ENCODE measurements at places on chromosomes 3 and 15.
A peak's percentile ranks its signal among the peaks of the same experiment; 100 is the strongest.

GRCh38 chr15:25985165-25985564 is 122.0 kb upstream of the ATP10A start:
- DNase-seq = no peak

DNA sequence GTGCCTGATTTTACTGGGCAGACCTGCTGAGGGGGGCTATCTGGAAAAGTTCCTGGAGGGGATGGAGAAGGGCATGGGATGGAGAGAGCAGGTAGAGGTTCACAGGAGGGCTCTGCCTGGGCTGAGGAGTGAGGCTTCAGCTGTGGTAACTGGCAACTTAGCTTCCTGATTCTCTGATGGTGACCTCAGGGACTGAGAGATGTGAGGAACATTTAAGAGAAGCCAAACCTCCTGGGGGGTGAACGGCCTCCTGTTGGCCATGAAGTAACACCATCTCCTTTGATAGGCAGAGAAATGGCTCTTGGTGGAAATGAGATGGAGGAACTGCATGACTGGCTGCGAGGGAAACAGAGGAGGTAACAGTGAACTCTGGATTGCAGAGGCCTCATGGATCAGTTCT is 97.3 kb upstream of the ROPN1 start:
- DNase-seq = no peak

- no peak for DNase-seq
Observed at GRCh38 chr15:93894438-93895036, 336.8 kb upstream of the MCTP2 start.

DNA sequence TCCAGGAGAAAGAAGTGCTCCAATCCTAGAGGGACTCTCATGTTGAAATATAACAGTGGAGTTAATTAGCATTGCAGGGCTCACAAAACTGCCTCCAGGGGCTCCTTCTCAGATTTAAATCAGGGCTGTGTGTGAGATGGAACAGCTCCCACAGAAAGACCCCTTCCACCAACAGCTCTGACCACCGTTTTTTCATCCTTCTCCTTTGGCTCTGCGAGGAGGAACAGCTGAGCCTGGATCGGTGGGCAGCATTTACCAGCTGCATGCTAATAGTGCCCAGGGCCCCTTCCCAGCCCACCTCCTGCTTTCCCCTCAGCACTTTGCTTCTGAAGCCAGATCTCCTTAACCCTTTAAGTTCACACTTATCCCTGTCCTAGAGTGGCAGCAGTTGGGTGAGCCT is 119.2 kb upstream of the UBE2E1 start:
- DNase-seq = no peak

GRCh38 chr3:11185564-11186317 is 31.4 kb downstream of the HRH1 start:
- peak; percentile 74 for DNase-seq

GRCh38 chr15:66704019-66704802 is 2.2 kb downstream of the SMAD6 start:
- no peak for DNase-seq

DNA sequence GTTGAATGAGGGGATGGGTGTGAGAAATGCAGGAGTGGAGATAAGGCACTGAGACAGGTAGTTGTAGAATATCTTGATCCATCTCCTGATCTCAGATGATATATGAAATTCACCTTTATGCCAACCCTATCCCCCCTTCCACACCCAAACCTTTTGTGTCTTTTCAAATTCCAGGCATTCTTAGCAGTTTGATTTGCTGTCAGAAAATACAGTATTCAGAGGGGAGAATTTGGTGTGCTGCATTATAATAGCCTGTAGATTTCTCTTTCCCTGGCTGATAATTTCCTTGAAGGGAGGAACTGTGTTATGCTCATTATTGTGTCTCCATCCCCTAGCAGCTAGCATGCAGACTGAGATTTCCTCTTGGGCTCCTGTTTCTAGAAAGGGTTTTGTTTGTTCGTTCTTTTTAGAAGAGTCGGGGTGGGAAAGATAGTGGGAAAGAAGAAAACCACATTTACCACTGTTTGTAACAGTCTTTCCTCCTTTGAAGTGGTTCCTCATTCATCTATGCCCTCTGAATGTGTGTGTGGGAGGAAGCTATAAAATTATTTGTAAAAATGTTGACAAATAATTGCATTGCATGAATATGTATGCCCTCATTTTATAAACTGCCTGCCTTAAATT is 373.4 kb downstream of the DIPK2A start:
- no peak for DNase-seq

GRCh38 chr3:61701011-61701410 is 139.6 kb downstream of the PTPRG start:
- no peak for DNase-seq

DNA sequence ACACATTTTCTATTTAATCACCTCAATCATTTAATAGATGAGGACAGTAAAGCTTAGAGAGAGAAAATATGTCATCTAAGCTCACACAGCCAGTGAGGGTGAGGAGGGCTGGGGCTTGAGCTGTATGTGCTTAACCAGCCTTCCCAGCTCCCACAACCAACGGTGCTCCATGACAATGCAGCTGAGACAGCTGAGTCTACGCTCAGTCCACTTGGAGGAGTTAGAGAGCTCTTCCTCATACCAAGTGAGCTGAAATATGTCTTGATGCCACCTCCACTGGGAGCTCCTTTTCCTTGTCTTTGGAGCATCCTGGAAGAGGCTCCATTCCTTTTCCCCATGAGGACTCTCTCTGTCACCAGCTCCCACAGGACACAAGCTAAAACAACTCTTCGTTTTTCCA is 9.3 kb downstream of the HOMER2 start:
- DNase-seq = no peak

- DNase-seq = no peak
Observed at GRCh38 chr3:65350801-65351476, 663.1 kb upstream of the ADAMTS9 start.
